ENCODE measurements at places on chromosomes 6 and 20.

DNA sequence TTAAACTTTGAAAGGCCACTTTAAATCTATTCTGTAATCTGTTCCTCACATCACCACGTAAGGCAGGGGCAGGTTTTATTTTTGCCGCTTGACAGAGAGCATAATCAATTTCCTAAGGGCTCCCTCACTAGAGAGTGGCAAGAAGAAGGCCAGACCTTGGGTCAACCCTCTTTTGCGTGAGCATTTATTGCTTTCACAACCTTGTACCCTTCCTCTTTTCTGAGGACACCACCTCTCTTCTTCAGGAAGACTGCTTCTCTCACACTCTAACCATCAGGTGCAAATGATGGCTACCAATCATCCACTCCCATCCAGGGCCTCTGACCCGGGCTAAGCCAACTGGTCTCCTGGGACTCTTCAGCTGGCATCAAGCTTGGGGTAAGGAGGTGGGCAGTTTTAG is 25.2 kb upstream of the QKI start:
- no peak for DNase-seq

- no peak for DNase-seq
Observed at GRCh38 chr20:41436679-41437078, 70.1 kb upstream of the EMILIN3 start.

- DNase-seq: no peak
Observed at GRCh38 chr20:44648068-44648467, 3.4 kb downstream of the ADA start.

DNA sequence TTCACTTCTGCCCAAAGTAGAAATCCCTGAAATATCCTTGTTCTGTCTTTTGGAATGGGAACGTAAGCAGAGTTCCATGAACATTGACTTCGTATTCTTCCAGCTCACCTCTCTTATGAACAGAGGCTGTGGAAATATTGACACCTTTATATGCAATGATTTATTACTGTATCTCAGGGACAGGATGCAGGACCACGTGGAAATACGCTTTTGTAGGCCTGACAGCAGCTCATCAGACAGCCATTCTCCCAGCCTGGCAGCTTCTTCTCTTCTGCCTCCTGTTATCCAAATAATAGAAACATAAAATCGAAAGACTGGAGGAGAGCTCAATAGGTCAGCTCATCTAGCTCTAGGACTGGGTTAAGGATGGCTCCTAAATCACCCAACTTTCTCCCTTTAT is 106.2 kb upstream of the DTNBP1 start:
- no peak for DNase-seq

DNA sequence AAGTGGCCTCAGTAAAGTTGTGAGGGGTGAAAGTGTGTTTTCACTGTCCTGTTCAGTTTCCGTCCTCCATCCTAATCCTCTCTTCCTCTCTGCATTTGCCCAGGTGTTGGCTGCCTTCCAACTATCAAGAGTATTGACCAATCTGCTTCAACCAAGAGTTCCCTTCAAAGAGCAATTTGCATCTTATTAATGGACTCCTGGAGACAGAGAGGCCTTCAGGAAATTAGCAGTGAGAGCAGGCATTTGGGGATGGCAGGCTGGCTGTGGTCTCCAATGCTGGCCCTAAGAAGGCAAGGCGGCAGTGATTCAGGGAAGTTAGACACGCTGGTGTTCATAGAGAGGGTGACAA is 77.2 kb downstream of the GPR6 start:
- DNase-seq: no peak

- no peak for DNase-seq
Observed at GRCh38 chr20:4998160-4998651, 3.1 kb downstream of the SLC23A2 start.

DNA sequence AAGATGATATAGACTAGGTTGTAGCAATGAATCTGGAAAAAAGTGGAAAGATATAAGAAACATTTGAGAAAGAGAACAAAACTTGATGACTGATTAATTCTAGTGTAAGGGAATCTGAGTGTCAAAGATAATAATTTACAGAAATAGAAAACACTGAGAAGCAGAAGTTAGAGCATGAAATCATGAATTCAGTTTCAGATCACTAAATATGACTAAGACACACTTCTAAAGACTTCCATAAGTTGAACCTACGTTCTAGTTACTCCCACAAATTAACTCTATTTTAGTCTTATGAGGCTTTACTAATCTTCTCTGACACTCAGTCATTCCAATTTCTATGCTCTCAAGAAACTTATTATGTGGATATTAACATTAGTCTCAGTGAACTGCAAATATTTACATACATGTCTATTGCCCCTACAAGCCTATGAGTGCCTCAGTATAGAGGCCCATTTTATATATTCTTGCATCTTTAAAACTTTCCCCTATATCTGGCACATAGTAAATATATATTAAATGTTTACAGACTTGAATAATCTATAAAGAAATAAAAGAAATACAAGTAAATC is 30.4 kb downstream of the IBTK start:
- no peak for DNase-seq

- no peak for DNase-seq
Observed at GRCh38 chr20:41407607-41408006, 41.0 kb upstream of the EMILIN3 start.

Measured in central memory CD4-positive, alpha-beta T cell (primary cell).